Endothelial cell of umbilical vein (primary cell): ENCODE measurements at places on chromosomes 12 and 14. TPM values are rescaled to one million over a fixed set of nuclear protein-coding genes. Genes with fewer than 3 reads are reported as not detected.

IGF1 gene
- polyA plus RNA-seq = 0.10 and 0.73 TPM in 2 replicates

DNA sequence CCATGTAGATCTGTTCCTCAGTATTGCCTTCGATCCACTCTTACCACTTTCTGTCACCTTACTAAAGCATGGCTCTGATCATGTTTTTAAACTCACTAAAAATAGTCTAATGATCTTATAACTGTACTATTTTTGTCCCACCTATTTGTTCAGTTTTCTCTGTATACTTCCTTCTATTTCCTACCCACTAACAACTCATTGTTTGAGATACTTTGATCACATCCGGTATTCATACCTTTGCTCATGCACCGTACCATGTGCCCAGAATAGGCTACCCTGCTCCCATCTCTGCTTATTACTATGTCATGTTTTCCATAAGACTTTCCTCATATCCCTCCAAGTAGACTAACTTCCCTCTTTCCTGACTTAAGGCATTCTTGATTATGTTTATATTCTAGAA is 128.6 kb downstream of the MED13L start:
- no peaks in the 10 kb centered on the region for H3K27me3 ChIP-seq
- H3K4me3 ChIP-seq = no peak overlapping the region
- H3K36me3 ChIP-seq = no peaks in the 10 kb centered on the region
- H3K27ac ChIP-seq = peak overlapping the region; percentile 37
- peak; percentile 82 for DNase-seq

GRCh38 chr14:104805941-104806624 is 5.2 kb downstream of the ZBTB42 start:
- H3K4me3 ChIP-seq = no peak overlapping the region
- DNase-seq = no peak
- no peak overlapping the region for H3K27ac ChIP-seq
- H3K4me1 ChIP-seq = peaks cover 5% of the 10 kb centered on the region
- H3K36me3 ChIP-seq = no peaks in the 10 kb centered on the region

GRCh38 chr14:88551094-88551870 is 3.5 kb downstream of the PTPN21 start:
- peaks cover 4% of the 10 kb centered on the region for H3K36me3 ChIP-seq
- no peaks in the 10 kb centered on the region for H3K27me3 ChIP-seq
- DNase-seq = peak; percentile 80
- peak overlapping the region; percentile 77 for H3K4me3 ChIP-seq

- DNase-seq = peak; percentile 10
- no peaks in the 10 kb centered on the region for H3K36me3 ChIP-seq
- no peak overlapping the region for H3K4me3 ChIP-seq
- H3K27ac ChIP-seq = no peak overlapping the region
- peaks cover 7% of the 10 kb centered on the region for H3K27me3 ChIP-seq
These were observed 47.6 kb downstream of the MYBPC1 start for GRCh38 chr12:101642115-101643067.

DNA sequence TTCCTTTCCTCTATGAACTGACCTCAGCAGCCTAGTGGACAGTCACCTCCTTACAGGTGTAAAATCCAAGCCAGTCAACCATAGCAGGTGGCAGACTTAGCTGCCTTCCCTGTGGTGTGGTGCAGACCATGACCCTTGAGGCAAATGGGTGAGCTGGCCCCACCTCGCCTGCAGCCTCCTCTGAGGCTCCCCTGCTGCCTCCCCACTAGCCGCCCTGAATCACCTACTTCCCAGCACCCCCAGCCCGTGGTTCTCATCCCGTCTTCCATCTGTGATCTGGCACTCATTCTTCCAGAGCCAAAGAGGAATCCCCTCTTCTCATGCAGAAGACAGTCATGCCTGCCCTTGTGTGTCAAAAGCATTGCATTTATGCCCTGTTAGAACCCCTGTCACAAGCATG is 34.4 kb upstream of the TSPAN9 start:
- no peaks in the 10 kb centered on the region for H3K4me1 ChIP-seq
- no peak overlapping the region for H3K27ac ChIP-seq
- DNase-seq = no peak
- H3K36me3 ChIP-seq = peaks cover 11% of the 10 kb centered on the region
- H3K27me3 ChIP-seq = no peaks in the 10 kb centered on the region

DNA sequence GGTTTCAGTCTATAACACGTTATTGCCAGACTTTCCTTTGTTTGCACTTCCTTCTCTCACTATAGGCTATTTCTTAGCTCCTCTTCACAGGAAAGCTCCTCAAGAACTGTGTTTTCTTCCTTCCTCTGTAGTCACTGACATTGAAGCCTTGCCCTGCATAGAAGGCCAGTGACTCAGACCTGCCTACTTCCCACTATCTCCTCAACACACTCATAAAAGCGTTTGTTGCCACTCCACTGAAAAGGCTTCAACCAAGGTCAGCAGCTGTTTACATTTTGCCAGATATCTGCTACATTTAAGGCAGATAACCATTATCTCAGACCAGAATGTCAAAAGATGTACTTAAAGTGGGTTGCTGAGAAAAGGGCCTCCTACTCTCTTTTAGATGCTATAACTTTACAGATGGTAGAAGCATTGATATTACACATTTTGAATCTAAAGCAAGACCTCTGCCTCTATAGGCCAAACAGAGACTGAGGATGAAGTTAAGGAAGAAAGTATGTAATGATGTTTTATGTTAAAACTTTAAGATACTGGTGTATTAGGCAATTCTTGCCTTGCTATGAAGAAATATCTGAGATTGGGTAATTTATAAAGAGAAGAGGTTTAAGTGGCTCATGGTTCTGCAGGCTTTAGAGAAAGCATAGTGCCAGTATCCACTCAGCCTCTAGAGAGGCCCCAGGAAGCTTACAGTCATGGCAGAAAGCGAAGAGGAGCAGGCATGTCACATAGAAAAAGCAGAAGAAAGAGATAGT is 233.3 kb upstream of the FLRT2 start:
- H3K4me3 ChIP-seq = no peak overlapping the region
- peaks cover 7% of the 10 kb centered on the region for H3K4me1 ChIP-seq
- peak; percentile 67 for DNase-seq
- peak overlapping the region; percentile 12 for H3K27ac ChIP-seq
- no peaks in the 10 kb centered on the region for H3K36me3 ChIP-seq
- H3K27me3 ChIP-seq = no peaks in the 10 kb centered on the region
